ENCODE measurements at places on chromosomes 1 and 21. TPM values are rescaled to one million over a fixed set of nuclear protein-coding genes. Genes with fewer than 3 reads are reported as not detected.

DNA sequence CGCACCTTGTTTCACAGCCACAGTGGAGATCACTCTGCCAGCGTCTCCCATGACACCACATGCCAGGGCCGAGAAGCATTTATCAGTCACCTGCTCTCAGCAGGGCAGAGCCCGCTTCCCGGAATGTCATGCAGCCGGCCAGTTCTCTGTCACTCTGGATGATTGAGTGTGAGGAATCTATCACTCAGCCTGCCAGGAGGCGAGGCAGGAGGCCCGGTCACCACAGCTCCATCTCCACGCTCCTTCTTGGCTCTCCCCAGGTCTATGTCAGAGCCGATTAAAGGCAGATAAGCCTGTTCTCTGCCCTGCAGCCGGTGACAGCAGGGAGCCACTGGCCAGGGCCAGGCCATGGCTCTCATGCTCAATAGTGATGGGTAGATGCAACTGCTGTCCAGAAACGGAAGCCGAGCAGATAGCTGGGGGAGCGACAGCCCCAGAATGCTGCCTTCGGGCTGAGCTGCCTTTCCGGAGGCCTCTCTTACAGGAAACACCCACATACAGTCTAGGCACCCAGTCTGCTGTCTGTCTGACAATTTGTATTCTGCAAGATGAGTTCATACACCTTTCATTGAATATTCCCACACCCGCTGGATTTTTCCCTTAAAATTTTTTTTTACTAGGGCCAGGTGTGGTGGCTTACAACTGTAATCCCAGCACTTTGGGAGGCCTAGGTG, 64.1 kb downstream of the ACTL8 start:
- DNase-seq = peak; percentile 65

GRCh38 chr1:36350659-36351226, 27.3 kb upstream of the EVA1B start:
- DNase-seq = no peak

- DNase-seq = no peak
Measured at GRCh38 chr1:84899969-84900368, 7.0 kb upstream of the LPAR3 start.

- DNase-seq = no peak
Measured at GRCh38 chr1:83762039-83762365, 236.9 kb downstream of the TTLL7 start.

GRCh38 chr1:110850627-110851026, 22.3 kb upstream of the CD53 start:
- DNase-seq = no peak

GRCh38 chr21:19268686-19269085, 865.1 kb upstream of the TMPRSS15 start:
- no peak for DNase-seq

DNA sequence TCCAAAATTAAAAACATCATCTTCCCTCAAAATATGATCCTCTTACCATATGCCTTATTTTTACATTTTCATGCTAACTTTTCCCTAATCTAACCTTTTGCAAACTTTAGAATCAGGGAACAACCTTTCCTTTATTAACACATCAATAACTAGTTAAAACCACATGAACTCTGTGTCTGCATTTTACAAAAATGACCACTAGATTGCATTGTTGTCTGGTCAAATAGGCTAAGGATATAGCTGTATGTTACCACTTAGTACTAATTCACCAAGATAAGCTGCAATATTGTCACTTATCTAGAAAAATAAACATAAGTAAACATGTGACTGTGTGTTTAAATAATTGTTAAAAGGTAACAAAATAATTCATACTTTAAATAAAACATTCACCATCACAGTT, 82.3 kb downstream of the DENND1B start:
- DNase-seq = no peak

DNA sequence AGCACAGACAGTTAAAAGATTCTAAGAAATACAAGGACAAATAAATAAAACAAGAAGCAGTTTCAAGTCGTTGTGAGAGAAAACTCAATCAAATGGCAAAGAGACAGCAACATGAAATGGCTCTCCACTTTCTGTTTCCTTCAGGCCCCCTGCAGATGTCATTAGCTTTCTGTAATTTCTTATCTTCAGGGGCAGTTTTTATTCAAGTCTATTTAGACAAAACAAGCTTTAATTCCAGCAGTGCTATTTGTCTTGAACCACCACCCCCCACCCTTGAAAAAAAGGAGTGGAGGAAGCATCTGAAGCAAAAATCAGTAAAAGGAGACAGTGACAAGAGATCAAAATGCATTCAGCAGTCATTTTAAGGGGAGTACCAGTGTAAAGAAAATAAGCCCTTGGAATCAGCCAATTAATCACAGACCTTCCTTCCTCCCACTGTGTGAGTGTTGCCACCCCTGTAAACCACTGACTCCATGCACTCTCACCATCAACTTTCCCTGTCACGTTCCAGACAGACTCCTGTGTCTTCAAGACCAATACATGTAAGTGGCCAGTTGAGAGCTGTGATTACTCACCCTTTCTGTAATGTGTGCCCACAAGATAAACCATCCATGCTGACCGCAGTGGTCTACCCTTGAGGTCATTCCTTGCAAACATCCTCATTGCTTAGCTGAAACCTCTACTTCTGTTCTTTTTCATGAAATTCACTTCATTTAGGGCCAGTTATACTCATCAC, 136.1 kb upstream of the HOOK1 start:
- DNase-seq = no peak

GRCh38 chr1:29523576-29523975, 287.3 kb downstream of the PTPRU start:
- DNase-seq = no peak

GRCh38 chr1:36436821-36437220, 13.4 kb downstream of the OSCP1 start:
- no peak for DNase-seq

DNA sequence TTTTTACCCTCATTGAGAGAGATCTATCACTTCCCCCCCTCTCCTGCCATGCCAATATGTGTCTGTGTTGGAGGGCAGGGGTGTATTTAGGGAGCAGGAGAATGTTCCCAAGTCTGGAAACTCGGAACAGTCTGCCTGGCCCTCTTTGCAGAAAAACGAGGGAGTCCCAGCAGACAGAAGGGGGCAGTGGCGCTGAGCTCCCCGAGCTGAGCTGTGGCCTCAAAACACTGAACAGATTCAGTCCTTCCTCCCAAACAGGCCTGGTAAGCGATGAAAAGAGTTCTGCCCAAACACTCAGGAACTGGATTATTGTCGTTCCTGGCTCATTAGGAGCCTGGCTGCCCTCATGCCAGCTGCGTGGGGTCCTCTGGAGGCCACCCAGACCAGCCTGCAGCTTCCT, 981 bp downstream of the CLDN14 start:
- DNase-seq = no peak

DNA sequence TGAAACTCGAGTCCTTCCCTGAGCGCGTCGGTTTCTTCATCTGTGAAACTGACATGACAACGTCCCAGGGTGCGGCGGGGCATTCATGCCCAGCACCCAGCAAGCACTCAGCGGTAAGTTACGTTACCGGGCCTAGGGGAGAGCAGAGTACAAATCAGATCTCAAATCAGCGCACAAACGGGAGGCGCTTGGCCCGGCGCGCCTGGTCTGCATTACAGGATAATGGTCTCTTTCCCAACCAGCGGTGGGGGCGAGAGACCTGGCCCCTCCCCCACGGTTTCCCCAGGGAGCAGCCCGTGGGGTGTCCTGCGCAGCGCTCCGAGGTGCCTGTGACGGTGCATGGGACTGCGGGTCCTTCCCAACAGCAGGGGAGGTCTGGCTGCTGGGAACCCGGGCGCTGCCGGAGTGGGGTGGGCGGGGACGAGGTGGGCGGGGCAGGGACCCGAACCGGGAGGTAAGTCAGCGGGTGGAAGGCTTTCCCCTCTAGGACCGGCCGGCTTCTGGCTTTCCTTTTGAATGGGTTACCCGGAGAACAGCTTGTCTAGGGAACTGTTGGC, 1.0 kb downstream of the TMEM51 start:
- DNase-seq = no peak

- DNase-seq = no peak
Measured at GRCh38 chr1:39474810-39475209, 16.6 kb upstream of the BMP8A start.

GRCh38 chr1:82018319-82018718, 217.6 kb downstream of the ADGRL2 start:
- DNase-seq = no peak

- DNase-seq = no peak
Measured at GRCh38 chr1:47881505-47882442, 115.4 kb downstream of the TRABD2B start.

DNA sequence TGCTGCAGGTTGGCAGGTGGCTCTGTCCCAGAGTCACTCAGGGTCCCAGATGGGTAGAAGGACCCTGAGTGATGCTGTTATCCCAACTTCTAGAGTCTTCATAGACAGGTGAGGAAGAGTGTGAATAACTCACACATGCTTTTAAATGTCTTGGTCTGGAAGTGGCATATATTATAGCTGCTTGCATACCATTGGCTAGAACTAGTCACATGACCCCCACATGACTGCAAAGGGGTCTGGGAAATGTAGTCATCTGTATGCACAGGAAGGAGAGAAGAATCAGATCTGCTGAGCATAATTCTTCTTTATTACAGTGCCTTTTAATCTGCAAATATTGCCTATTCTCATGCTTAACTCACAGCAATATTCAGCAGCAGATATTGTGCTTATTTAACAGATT, 28.2 kb upstream of the KLHDC7A start:
- DNase-seq = no peak

- no peak for DNase-seq
Measured at GRCh38 chr1:51605961-51606723, 10.8 kb upstream of the OSBPL9 start.

DNA sequence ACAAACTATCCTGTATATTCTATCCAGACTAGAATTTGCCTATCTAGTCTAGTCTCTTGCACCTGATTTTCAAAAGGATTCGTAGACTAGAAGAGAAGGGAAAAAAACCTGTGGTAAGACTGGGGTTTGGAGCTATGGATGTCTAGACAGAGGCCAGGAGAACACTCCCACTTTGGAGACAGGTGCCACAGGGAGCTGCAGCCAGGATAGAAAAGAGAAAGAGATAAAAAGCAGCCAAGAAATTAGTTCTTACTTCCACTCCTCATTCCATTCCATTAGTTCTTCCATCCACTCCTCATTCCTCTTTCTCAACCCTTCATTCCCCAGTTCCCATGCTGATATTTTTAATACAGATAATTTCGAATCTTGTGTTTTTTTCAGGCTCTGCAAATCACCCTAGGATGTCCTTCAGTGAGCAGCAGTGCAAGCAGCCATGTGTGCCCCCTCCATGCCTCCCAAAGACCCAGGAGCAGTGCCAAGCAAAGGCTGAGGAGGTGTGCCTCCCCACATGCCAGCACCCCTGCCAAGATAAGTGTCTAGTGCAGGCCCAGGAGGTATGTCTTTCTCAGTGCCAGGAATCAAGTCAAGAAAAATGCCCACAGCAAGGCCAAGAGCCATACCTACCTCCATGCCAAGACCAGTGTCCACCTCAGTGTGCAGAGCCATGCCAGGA, 496 bp downstream of the PRR9 start:
- no peak for DNase-seq

GRCh38 chr21:42156690-42157605, 62.0 kb upstream of the ABCG1 start:
- no peak for DNase-seq

DNA sequence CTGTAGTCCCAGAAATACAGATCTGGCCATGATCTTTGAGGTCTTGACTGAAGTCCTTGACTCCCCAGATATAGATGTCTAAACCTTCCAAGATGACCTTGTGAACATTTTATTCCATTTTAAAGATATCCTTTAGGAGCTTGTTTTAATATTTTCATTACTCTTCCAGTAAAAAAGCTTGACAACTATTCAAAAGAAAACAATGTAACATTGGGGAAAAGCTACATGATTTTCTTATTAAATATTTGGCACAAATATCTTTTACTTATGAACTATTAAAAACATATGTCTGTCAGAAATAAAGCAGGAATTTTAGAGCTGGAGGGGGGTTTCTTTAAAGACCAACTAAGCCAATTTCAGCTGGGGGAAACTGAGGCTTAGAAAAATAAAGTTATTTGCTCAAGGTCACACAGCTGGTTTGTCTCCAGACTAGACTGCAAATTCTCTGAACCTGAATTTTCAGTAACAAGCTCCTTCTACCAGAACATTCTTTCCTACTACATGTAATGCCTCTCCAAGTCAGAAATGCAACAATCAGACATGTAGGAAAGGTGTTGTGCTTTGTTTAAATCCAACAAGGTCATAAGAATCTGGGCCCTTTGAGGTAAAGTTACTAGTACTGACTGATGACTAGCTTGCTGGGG, 67.0 kb upstream of the PTCH2 start:
- DNase-seq = no peak

DNA sequence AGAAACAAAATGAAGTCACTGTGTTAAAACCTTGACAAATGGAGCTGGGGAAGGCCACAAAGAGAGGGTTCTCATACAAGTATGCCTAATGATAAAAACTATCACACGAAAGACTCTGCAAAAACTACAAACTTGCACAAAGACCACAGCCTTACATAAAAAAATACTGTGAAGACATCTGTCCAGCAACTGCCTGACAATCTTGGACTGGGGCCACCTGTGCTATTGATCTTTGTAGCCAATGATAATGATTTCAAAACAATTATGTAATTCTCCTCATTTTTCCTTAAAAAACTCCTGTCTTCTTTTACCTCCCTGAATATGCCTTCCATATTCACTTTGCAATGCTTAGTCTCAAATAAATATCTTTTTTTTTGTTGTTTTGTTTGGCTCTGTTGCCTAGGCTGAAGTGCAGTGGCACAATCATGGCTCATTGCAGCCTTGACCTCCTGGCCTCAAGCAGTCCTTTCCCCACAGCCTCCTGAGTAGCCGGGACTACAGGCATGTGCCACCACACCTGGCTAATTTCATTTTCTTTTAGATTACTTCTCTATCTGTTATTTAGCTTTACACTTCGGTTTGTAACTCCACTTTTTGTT, 79.4 kb upstream of the RHOU start:
- no peak for DNase-seq

- DNase-seq = no peak
Measured at GRCh38 chr1:161096530-161096929, 1.6 kb upstream of the KLHDC9 start.

DNA sequence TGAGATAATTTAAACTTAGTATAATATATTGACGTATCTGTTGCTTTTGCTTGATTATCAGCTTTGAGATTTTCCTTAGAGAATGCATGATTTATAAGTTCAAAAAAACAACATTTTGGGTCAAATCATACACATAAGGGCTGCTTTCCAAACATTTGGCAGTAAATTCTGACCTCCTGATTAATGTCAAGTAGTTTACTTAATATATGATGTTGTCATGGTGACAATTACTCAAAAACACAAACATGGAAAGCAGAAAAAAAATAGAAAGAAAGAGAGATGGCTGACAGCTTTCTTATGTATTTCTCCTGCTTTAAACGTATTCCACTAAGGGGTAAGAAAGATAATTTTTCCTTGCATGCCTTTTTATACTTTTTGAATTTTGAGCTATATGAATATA, 258.2 kb upstream of the C1orf105 start:
- no peak for DNase-seq

GRCh38 chr1:172394141-172394751, 26.2 kb upstream of the C1orf105 start:
- no peak for DNase-seq

C1orf116 gene
- total RNA-seq = 1.2 TPM

HLCS gene
- total RNA-seq = 6.8 TPM

RASSF5 gene
- 5.3 TPM for total RNA-seq

OR2AK2 gene
- not detected for total RNA-seq

AGT gene
- 74.5 TPM for total RNA-seq

SPATA45 gene
- total RNA-seq = not detected

CACNA1S gene
- total RNA-seq = not detected

DSCAM gene
- total RNA-seq = not detected

FASLG gene
- total RNA-seq = 0.16 TPM

Data from Right ventricle myocardium inferior (tissue), 1 donor.